ENCODE measurements at places on chromosomes 7 and 10.
A peak's percentile ranks its signal among the peaks of the same experiment; 100 is the strongest.

GRCh38 chr10:30803058-30803457 lies 173.5 kb upstream of the LYZL2 start:
- no peak for DNase-seq

- no peak for DNase-seq
Measured at GRCh38 chr10:34702093-34702937, 112.8 kb downstream of the PARD3 start.

DNA sequence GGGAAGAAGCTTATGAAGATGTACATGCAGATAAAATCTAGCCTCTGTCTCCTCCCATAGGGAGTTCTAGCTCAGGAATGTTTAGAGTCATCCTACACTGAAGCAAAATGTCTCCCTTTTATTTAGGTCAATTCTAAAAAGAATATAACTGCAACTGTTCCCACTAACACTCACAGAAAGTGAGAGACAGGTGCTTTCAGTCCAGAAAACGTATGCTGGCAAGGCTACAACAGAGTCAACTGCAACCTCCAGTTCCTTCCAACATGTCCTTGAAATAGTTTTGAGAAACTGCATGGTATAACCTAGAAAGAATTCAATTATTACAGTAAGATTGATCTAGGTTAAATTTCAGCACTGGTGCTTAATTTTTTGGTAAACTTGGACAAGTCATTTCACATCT lies 46.8 kb upstream of the KCND2 start:
- DNase-seq, result no peak

- no peak for DNase-seq
Measured at GRCh38 chr10:21196822-21197395, 299.8 kb upstream of the NEBL start.

DNA sequence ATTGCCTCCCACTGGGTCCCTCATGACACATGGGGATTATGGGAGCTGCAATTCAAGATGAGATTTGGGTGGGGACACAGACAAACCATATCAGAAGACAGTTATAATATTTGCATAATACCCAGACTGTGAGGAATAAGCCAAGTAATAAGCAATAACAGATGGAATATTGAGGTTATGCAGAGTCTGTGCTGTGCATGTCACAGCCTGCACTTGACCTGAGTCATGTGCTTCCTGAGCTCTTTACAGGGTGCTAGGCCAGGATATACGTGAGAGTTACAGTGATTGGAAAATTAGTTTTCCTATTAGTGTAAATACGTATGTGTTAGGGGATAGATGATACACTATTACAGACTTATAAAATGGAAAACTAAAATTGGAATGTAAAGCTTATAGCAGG lies 288.7 kb downstream of the SDK1 start:
- DNase-seq, result no peak

GRCh38 chr7:105060437-105060836 lies 46.4 kb downstream of the KMT2E start:
- DNase-seq, result no peak

DNA sequence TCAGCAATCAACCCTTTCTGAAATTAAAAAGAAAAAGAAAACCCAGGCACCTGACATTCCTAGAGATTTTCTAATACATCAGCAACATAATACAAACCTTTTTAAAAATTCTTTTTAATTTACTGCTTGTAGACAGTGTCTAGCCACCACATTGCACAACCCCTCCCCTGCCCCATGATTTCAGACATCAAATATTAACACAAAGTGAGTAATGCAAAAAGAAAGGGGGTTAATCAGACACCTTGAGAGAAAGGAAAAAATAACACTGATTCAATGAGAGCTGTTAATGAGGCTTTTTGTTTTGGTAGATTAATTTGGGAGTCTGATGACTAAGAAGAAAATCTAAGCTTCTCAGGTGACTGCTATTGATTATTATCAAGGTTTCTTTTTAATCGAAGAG lies 55.3 kb downstream of the SLC25A13 start:
- DNase-seq, result no peak

DNA sequence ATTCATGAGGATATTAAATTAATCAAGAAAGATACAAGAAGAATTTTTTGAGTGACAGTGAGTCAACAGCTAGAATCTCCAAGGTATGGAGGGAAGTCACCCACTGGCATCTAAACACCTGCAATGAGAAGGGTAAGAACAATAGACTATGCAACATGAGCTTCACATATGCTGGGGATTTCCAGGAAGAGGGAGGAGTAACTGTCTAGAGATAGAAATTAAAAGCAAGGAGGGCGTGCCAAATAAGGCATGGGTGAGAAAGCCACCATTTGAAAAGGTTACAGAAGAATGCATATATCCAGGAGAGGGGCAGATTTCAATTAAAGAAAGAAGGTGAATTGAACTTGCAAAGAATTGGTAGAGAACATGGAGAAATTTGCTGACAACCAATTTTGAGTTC lies 365.7 kb downstream of the GPR37 start:
- DNase-seq, result no peak

DNA sequence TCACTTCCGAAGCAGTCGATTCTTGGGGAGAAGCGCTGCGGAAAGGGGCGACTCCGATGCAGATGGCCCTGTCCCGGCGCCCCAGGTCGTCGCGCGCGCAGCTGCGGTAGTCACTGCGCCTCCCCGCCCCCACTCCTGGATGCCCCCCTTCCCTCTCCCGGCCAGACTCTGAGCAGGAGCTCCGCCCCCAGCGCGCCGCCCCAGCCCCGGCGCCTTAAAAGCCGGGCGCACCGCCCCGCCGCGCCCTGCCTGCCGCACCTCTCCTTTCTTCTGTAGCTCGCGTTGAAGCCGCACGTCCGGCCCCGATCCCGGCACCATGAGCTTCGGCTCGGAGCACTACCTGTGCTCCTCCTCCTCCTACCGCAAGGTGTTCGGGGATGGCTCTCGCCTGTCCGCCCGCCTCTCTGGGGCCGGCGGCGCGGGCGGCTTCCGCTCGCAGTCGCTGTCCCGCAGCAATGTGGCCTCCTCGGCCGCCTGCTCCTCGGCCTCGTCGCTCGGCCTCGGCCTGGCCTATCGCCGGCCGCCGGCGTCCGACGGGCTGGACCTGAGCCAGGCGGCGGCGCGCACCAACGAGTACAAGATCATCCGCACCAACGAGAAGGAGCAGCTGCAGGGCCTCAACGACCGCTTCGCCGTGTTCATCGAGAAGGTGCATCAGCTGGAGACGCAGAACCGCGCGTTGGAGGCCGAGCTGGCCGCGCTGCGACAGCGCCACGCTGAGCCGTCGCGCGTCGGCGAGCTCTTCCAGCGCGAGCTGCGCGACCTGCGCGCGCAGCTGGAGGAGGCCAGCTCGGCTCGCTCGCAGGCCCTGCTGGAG lies at the start of gene INA:
TSS of gene INA (plus strand) at position 243 of the 817 bp plus-strand sequence. CDS start at position 317, 74 bp downstream.
- peak; percentile 24 for DNase-seq

DNA sequence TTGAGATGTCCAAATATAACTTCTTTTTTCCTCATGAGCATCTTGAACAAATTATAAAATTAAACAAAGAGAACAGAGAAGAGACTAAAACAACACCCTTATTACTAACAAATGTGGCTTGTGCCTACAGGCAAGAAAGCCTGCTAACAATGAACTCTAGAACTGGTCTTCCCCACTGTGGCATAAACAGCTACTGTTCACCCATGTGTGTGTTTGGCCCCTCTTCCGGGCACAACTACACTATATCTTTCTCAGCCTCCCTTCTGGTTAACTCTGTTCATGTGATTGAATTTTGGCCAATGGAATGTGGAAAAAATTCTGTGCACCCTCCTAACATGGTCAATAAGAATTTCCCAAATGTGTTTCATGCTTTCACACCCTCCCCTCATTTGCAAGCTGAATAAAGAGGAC lies 117.0 kb downstream of the KBTBD2 start:
- DNase-seq, result no peak

- DNase-seq, result no peak
Measured at GRCh38 chr10:70549351-70549961, 53.1 kb downstream of the PRF1 start.

DNA sequence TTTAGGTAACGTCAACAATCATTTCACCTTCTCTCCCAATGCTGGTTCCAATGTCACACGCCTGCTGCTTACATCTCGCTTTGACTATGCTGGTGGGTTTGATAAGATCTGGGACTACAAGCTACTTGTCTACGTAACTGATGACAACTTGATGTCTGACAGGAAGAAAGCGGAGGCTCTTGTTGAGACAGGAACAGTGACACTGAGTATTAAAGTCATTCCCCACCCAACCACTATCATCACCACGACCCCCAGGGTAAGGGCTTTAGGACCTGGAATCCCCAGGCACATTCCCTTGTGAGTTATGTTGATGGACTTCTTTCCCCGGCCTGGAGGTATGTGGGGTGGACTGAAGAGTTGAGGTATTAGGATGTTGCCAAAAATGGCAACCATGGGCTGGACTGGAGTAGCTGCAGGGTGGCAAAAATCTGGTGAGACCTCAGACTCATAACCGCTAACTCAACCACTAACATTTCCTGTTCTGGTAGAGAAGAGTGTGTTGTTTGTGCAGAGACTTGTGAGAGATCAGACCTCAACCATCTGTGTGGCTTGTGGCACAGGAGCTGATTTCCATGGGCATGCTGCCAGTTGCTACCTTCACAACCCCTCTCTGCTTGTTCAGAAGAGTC lies 59.2 kb downstream of the CDHR3 start:
- DNase-seq, result peak; percentile 53

DNA sequence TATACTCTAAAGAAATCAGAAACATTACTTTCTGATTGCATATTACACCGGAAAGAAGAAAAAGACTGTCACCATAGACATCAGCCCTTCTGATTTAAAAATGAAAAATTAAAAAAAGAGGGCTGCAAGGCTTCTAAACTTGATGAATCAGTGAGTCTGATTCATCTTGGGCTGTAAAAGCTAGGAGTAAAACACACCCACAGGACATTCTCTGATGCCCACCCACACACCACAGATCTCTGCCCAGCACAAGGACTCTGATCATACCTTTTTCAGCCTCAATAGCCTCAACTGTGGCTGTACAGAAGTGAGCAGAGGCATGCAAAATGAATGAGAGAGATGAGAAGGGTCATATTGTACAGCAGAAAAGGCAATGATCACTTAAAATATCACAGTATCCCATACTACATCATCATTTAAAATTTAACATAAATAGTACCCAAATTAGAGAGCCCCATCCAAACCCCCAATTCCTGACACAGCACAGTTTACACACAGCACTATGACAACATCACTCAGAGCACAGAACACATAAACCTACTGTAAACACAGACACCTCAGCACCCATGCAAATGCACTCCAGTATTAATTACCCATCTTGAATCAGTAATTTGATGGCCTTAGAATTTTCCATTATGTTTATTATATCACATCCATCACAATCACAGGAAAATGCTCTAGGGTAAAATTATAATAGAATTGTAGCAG lies 6.4 kb upstream of the MSS51 start:
- no peak for DNase-seq

GRCh38 chr7:142535123-142535779 lies 214.0 kb upstream of the PRSS1 start:
- peak; percentile 74 for DNase-seq

DNA sequence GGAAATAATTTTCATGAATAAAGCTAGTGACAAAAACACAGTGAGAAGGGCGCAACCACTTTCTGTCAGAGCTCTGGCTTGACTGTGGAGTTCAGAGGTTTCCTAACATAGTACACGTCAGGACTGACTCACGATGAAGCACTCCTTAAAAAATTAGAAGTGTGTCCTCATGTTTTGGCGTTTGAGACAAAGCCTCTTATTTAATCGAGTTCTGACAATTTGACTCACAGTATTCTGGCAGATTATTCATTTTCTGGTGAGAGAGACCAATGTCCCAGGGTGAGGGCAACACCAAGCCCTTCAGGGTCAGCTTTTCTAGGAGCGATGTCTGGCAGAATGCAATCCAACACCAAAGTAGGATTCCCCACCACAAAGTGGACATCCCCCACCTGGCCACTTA lies 108.7 kb downstream of the DIP2C start:
- DNase-seq, result no peak

DNA sequence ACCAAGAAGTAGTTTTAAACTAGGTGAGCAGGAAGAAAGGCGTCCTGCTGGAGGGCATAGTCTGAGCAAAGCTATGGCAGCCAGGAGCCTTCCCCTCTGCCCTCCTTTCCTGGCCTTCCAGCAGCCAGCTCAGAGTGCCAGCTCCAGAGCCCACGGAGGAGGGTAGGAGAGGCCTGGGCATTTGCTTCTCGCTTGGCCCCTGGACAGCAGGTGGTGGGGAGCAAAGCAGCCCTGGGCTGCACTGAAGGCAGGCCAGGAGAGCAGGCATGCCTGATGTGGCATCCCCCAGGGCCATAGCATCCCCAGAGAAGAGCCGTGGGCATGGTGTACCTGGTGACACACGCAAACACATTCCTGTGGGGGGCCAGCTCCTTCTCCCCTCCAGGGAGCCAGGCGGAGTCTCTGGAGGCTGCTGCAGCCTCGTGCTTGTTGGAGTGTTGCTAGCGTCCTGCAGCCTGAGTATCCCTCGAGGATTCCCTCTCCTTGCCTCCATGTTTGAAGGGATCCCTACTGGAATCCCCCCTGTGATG lies 43.9 kb downstream of the CDH23 start:
- no peak for DNase-seq
